AG20443 (cell line): ENCODE measurements at places on chromosomes 2 and 18.
A peak's percentile ranks its signal among the peaks of the same experiment; 100 is the strongest.

DNA sequence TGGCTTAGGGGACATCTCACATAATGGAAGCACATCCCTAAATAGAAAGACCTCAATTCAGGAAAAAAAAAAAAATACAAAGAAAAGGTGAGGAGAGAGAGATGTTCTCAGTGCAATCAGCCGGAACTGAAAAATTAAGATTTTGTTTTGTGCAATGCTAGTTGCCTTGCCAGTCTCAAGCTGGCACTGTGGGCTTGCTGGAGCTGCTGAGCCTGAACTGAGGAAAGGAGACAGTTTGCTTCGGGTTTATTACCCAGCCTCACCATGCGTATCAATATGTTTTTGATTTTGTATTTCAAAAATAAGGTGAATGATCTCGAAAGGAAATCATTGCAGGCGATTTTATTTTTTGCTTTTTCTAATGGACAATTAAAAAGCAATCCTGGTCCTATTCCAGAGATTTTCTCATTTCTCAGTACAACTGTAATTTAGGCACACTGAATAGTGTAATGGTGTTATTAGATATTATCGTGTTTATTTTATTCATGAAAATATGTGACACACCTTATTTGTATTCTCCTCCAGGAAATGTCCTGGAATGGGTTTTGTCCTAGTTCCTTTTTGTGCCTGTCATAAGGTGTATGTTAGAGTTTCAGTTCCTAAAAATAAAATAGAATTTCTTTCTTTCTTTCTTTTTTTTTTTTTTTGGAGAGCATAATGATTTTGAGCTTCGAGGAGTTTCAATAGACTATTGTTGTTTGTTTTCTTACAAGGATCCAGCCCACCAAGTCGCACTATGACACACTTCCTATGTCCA, 72.8 kb upstream of the ZEB2 start:
- DNase-seq, result no peak

DNA sequence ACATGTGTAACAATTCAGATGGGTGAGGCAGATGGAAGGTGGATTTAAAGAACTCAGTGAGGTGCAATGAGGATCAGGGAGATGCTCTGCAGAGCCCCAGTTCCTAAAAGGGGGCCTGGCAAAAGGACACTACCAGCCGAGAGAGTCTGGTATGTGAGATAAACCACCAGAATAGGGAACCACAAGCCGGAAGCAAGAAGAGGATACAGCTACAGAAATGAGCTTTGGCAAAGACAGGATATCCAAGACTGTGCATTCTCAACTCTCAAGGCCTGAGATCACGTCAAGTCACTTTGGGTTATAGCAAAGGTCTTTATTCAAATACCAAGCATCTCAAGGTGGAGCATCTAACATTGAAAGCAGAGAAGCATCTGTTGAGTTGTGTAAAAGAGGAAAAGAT, 293.5 kb downstream of the ARHGAP15 start:
- DNase-seq, result no peak

GRCh38 chr2:7029291-7030059, 112.3 kb downstream of the RNF144A start:
- no peak for DNase-seq

DNA sequence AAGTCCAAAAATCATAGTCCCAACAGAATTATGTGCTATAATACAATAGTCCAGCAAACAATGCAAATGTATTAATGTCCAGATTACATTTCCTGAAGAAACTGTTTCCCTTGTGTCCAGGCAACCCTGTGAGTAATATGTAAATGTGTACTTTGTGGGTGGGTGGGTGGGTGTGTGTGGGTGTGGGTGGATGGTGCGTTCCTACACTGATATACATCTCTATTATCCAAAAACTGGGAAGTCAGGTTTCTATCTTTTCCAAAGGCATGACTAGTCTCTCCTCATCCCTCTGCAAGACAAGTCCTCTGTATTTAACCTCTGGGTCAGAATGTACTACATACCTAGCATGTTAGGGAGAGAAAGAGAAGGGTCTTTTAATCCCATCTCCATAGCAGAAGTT, 71.6 kb downstream of the LNPK start:
- DNase-seq, result no peak

GRCh38 chr2:141393214-141393545, 737.6 kb downstream of the LRP1B start:
- no peak for DNase-seq

DNA sequence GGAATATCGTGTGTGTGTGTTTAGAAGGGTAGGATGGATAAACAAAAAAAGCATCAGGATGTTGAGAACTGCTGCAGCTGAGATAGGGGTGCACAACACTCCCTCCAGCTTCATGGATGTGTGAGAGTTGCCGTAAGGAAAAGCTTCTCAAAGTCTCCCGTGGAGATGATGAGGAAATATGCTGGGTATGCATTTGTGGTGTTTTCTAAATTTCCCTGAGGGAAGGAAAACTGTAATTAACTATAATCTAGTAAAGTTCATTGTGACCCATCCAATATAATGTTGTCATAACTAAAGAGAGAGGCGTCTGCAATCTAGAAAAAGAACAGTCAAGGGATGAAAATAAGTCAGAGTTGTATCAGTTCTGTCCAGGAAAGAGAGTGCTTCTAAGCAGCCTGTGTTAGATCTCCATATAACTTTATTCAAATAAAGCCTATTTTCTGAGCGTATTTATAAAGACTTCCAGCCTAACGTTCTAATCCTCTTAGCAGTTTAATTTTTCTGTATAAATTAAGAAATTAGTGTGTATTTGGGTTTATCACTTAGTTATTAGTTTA, 7.3 kb upstream of the LMAN2L start:
- DNase-seq, result no peak

DNA sequence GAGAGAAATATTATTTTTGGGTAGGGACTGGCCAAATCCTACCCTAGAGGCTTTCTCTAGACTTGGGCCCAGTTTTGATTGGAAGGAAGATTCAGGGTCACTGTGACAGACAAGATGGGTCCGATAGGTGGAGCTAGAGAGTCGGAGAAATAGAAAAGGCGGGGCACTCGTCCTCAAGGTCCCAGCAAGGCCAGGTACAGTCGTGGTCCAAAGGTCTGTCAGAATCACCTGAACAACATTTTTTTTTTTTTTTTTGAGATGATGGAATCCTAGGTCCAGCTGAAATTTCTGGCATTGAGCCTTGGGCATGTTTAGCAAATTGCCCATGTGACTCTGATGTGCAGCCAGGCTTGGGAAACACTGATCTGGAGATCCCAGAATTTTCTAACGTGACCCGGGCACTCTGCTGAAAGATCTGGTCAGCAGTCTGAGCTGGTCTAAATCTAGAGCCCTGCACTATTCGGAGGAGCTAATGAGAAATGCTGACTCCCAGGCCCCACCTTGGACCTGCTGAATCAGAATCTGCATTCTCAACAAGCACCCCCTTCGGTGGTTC, 23.0 kb upstream of the NTSR2 start:
- peak; percentile 80 for DNase-seq

DNA sequence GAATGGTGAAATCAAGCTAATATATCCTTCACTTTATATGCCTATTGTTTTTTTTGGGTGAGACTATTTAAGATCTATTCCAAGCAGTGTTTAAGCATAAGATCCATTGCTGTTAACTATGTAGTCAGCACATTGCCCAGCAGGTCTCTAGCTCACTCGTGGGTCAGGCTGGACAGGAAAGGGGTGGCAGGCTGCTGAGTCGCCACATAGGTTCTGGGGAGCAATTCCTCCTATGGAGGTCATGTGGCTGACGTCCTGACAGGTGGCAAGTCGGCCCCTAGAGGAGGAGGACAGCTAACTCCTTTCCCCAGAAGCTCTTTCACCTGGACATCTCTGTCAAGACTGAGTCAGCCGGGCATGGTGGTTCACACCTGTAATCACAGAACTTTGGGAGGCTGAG, 13.9 kb upstream of the RAB31 start:
- DNase-seq, result no peak
